ENCODE measurements at places on chromosomes 16 and 17.

- DNase-seq: no peak
These were observed 11.4 kb downstream of the SLC5A10 start for GRCh38 chr17:18963126-18964017.

DNA sequence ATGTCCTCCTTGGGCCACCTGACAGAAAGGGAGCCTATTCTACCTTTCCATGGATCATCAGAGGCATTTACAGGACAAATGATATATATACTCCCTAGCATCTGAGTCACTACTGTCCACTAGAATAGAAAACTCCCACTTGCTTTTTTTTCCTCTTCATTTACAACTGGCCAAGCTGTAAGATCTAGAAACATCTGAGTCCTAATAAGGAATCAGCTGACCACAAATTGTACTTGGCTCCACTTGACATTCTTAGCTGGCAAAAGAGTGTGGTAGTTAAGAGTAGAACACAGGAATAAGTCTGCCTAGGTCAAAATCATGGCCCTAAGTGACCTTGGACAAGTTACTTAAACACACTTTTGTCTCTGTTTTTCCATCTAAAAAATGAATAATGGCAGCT is 5.2 kb downstream of the RUSF1 start:
- no peak for DNase-seq

DNA sequence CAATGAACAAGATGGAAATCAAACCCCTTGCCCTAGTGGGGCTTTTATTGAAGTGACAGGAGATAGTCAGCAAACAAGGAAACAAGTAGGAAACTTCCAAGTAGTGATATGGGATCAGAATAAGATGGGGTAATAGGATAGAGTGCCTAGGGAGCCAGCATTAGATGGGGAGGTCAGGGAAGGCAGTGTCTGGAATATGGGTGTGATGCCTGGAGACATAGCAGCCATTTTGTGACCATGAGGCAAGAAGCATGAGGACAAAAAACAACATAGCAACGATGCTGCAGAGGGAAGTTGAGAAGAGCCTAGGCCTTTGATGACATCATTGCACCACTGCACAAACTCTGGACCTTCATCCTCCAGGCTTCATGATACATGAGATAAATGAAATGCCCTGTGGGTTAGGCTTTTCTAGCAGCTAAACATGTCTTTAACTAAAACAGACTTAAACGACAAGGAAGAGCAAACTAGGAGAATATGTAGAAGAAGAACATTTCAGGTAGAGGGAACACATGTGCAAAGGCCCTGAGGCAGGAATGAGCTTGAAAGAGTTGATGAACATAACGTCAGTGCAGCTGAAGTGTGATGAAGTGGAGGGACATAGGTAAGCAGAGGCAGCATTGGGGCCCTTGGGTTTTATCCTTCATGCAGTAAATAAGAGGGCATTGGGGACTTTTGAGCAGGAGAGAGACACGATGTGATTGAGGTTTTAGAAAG is 18.2 kb upstream of the TMEM11 start:
- no peak for DNase-seq

- no peak for DNase-seq
These were observed 301.9 kb downstream of the SOX9 start for GRCh38 chr17:72422505-72423285.

DNA sequence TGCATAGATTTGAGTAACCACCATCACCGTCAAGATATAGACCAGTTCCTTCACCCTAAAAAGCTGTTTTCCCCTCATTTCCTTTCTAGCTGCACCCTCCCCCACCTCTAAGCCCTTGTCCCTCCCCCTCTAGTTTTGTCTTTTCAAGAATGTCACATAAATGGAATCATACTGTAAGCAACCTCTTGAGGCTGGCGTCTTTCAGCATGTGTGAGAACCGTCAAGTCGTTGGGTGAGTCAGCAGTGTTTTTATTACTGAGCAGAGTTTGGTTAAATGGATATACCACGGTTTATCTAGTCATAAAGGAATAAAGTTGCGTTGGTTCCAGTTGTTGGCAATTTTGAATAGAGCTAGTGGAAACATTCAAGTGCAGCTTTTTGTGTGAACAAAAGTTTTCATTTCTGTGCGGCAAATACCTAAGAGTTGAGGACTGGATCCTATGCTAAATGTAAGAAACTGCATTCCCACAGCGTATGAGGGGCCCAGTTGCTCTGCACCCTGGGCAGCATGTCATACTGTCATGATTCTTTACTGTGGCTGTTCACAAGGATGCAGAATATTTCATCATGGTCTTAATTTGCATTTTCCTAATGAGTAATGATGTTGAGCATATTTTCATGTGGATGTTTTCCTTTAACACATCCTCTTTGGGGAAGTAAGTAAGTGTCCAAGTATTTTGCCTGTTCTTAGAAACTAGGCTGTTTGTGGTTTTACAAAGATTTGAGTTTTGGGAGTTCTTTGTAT is 264.3 kb downstream of the CPPED1 start:
- no peak for DNase-seq

DNA sequence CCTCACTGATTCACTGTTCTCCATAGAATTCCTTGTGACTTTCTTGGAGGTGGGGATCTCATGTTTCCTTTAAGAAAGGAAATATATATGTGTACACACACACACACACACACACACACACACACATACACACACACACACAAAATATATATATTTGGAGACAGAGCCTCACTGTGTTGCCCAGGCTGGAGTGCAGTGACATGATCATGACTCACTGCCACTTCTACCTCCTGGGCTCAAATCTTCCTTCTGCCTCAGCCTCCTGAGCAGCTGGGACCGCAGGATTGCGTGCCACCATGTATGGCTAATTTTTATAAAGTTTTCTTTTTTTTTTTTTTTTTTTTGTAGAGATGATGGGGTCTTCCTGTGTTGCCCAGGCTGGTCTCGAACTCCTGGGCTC is 45.9 kb downstream of the CDH13 start:
- DNase-seq: no peak

DNA sequence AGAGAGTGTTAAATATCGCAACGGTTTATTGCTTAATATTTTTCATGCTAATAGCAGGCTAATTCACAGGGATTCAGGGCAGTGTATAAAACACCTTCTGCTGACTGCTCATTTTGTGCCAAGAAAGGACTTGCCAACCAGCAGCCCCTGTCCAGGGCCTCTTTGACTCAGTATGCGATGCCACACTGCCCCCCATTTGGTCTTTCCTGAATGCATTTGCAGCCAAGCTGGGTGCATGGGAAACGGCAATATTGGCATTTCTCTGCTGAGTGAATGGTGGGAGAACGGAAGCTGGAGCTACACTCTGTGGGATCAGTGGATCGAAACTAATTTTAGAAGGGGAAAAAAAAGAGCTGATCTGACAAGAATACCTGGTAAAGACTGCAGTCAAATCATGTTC is 152.9 kb upstream of the C16orf82 start:
- DNase-seq: no peak

- no peak for DNase-seq
These were observed 84.5 kb downstream of the MRM3 start for GRCh38 chr17:866568-867103.

GRCh38 chr17:72470121-72470705 is 349.4 kb downstream of the SOX9 start:
- no peak for DNase-seq

GRCh38 chr17:64270885-64271284 is 7.8 kb upstream of the TEX2 start:
- DNase-seq: no peak

- DNase-seq: no peak
These were observed 6.7 kb downstream of the PRDM7 start for GRCh38 chr16:90070440-90070839.

DNA sequence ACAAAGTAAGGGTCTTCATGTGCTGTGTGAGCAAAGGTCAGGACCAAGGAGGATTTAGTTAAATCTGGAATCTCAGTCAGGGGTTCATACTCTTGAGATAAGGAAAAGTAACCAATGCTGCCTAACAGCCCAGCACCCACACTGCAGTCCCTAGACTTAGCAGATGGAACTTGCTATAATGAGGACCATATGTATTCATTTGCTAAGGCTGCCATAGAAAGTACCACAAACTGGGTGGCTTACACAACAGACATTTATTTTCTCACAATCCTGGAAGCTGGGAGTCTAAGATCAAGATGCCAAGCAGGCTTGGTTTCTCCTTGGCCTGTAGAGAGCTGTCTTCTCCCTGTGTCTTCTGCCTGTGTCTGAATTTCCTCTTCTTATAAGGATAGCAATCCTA is 20.8 kb downstream of the ZP2 start:
- no peak for DNase-seq

DNA sequence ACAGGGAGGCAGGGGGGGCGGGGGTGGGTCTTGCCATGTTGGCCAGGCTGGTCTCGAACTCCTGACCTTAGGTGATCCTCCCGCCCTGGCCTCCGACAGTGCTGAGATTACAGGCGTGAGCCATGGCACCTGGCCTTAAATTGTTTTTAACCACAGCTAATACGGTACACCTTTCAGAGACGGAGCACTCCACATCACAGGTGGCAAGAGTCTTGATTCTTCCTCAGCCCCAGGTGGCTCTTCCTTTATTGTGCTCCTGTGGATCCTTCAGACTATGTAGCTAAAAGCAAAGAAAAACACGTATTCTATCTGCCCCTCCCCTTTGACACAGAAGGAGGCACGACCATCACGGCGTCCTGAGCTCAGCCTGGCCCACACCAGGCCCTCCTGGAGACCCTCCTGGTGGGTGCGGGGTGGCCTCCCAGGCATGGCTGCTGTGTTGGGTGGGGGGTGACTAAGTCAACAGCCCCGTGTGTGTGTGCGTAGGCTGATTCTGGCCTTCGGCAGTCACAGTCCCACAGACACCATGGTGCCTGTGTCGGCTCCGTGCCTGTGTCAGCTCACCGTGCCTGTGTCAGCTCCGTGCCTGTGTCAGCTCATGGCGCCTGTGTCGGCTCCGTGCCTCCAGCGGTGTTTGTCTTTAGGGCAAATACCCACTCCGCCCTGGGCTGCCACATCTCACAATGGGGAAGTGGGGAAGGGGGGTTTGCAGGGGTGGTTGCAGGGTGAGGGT is 10.8 kb upstream of the SECTM1 start:
- no peak for DNase-seq

GRCh38 chr16:86575754-86576557 is 2.4 kb upstream of the FOXL1 start:
- DNase-seq: no peak

DNA sequence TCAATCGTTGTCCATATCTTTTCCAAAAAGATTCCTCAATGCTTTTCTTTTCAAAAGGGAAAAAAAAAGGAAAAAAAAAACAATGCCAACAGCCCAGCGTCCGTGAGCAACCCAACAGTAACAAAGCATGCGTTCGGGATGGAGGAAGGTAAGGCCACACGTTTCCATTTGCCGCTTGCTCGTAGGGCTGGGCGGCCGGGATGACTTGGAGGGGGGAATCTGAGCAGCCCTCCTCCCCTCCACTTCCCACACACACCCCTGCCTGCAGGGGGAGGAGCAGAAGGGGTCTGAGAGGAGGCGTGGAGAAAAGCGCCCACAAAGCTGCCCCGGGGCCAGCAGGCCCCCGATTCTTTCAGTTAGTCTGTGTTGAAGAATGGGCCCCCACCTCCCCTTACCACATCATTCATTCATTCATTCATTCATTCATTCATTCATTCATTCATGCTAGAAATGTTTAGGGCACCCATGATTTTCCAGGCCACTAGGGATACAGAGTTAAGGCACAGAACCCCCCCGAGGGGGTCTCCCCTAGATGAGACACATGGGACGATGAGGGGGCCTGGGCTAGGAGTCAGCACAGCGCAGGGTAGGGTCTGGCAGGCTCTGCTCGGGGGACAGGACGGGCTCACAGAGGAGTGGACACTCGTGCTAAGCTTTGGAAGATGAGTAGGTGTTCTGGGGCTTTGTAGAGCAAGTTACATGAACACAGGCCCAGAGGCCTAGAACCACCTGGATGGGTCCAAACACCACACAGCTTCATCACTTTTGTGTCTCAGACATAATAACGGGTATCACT is 10.9 kb upstream of the TBX2 start:
- no peak for DNase-seq

GRCh38 chr17:80248001-80248893 is 12.4 kb upstream of the RNF213 start:
- no peak for DNase-seq

GRCh38 chr17:64291268-64291851 is 28.3 kb upstream of the TEX2 start:
- DNase-seq: no peak

GRCh38 chr16:73051226-73051625 is 3.3 kb upstream of the ZFHX3 start:
- DNase-seq: no peak

DNA sequence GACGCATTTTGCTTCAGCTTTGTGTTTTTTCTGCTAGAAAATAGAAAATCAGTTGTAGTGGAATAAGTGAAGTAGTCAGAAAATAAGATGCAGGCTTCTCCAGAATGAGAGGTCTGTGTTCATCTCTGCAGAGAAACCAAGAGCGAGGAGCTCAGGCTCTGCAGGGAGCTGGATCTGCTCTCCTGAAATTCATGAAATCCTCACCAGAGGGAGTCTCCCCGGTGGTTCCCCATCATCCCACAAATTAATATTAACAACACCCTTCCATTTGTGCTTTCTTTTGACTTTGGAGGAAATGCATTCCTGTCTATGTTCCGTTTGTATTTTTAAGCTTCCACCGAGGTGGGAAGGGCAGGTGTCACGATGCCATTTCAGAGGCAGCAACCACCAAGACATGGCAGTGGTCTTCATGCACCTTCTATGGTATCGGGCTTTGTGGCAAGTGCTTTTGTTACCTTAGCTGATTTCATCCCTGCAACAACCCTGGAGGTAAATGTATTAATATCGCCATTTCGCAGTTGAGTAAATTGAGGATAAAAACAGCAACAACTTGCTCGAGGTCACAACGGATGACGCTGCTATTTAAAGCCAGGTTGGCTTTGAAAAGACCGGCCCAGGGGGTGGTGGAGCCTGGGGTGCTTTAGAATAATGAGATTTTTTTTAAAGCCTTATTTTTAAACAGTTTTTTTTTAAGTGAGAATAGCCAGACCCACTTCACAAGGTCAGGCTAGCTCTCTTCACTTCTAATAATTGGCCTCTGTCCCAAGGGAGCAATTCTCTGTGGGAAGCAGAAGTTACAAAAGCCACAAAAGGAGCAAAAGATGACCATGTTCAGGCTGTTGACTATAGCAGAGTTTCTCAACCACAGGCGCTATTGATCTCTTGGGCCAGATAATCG is 367.6 kb upstream of the ERCC4 start:
- DNase-seq: no peak

Data from NCI-H1048 (cell line).